ENCODE measurements at places on chromosomes 4 and X. TPM values are rescaled to one million over a fixed set of nuclear protein-coding genes. Genes with fewer than 3 reads are reported as not detected.

MAGEB10 gene
- total RNA-seq = not detected

TGIF2LX gene
- not detected for total RNA-seq

NR3C2 gene
- 0.09 TPM for total RNA-seq

MEPE gene
- not detected for total RNA-seq

RGN gene
- total RNA-seq = not detected

TRIM60 gene
- total RNA-seq = not detected

NHS gene
- 0.12 TPM for total RNA-seq

TASL gene
- not detected for total RNA-seq

FGF5 gene
- 0.12 TPM for total RNA-seq

TMEM131L gene
- 6.5 TPM for total RNA-seq

EGFL6 gene
- not detected for total RNA-seq

MAML3 gene
- 3.0 TPM for total RNA-seq

SERTM2 gene
- total RNA-seq = not detected

RPS6KA6 gene
- total RNA-seq = 4.3 TPM

MAGEA4 gene
- not detected for total RNA-seq

NUDT11 gene
- 13.5 TPM for total RNA-seq

STBD1 gene
- total RNA-seq = 0.94 TPM

MAMLD1 gene
- 9.0 TPM for total RNA-seq

CLGN gene
- 0.47 TPM for total RNA-seq

OPRPN gene
- total RNA-seq = not detected

HDAC8 gene
- 17.5 TPM for total RNA-seq

PRKG2 gene
- 4.3 TPM for total RNA-seq

ERCC6L gene
- total RNA-seq = 0.09 TPM

PHEX gene
- total RNA-seq = 0.12 TPM

HSD17B13 gene
- 0.60 TPM for total RNA-seq

DMRTC1 gene
- not detected for total RNA-seq

LEF1 gene
- total RNA-seq = not detected

SCRG1 gene
- 1.4 TPM for total RNA-seq

KLB gene
- not detected for total RNA-seq

GALNTL6 gene
- not detected for total RNA-seq

ATP2B3 gene
- not detected for total RNA-seq

CFAP47 gene
- not detected for total RNA-seq

KIT gene
- total RNA-seq = 1.2 TPM

IL13RA2 gene
- total RNA-seq = 0.34 TPM

BEX4 gene
- 21.0 TPM for total RNA-seq

EXOC1L gene
- total RNA-seq = not detected

NEUROG2 gene
- total RNA-seq = not detected

DSPP gene
- not detected for total RNA-seq

TBX22 gene
- total RNA-seq = 0.12 TPM

STAP1 gene
- total RNA-seq = not detected

AMBN gene
- total RNA-seq = not detected

GATA1 gene
- total RNA-seq = not detected

MECP2 gene
- total RNA-seq = 17.6 TPM

GABRQ gene
- total RNA-seq = not detected

AWAT2 gene
- total RNA-seq = not detected

SSR4 gene
- total RNA-seq = 256 TPM

APLN gene
- total RNA-seq = 9.0 TPM

GPRIN3 gene
- total RNA-seq = 0.47 TPM
